ENCODE measurements at places on chromosomes 5 and 9. TPM values are rescaled to one million over a fixed set of nuclear protein-coding genes. Genes with fewer than 3 reads are reported as not detected.

Gene ANKRD31
- polyA plus RNA-seq, result 0.15 TPM

DNA sequence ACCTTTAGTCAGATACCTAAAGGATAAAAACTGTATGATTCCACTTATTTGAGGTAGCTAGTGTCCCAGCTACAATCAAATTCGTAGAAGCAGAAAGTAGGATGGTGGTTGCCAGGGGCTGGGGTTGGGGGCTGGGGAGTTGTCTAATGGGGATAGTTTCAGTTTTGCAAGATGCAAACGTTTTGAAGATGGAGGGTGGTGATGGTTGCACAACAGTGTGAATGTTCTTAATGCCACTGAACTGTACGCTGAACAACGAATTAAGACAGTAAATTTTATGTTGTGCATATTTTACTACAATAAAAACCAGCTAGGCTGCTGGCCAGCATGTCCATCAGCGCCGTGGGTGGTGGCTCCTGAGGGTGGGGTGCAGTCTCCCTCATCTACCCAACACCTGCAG lies 137.8 kb downstream of the GADD45G start:
- no peak for DNase-seq

Gene ADAMTS16
- 0.71 TPM for polyA plus RNA-seq

- no peak for DNase-seq
These were observed 858.8 kb upstream of the NUDT12 start for GRCh38 chr5:104421431-104421830.

Gene SPATA31C1
- polyA plus RNA-seq, result not detected

GRCh38 chr5:55680353-55680752 lies 31.8 kb downstream of the SLC38A9 start:
- no peak for DNase-seq
